ENCODE measurements at places on chromosomes 2 and 18. TPM values are rescaled to one million over a fixed set of nuclear protein-coding genes. Genes with fewer than 3 reads are reported as not detected.

Gene SATB2
- total RNA-seq: 0.38 TPM

Gene LIMS4
- 0.71 TPM for total RNA-seq

Gene SLC11A1
- 0.71 TPM for total RNA-seq

GRCh38 chr2:13572466-13572865 is 855.7 kb downstream of the TRIB2 start:
- no peaks in the 10 kb centered on the region for H3K4me1 ChIP-seq
- H3K36me3 ChIP-seq: no peaks in the 10 kb centered on the region
- H3K27me3 ChIP-seq: no peaks in the 10 kb centered on the region
- no peak overlapping the region for H3K4me3 ChIP-seq
- no peak overlapping the region for H3K27ac ChIP-seq

DNA sequence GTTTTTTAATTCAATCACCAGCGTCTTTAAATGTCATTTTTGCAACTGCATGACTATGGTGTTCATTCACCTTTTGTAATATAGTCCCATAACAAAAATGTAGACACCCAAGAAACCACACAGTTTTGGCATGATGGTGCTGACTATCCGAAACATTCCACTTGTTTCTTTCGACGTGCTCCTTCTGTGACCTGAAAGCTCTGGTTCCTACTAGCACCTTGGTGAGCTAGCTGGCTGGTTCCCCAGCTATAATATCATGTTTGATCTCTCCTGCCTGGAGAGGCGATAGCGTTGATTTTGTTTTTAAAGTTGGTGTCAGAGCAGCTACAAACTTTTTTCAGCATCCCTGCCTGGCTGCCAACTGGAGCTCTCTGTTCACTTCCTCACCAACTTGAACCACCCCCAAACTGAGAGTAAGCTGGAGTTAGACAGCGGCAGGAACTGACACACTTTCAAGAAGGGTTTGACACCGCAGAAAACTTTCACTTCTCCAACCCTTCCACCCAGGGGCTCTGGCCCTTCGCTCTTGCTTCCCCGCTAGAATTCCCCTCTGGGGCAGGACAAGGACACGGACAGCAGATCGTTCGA is 1.1 kb downstream of the ATAD2B start:
- peak overlapping the region; percentile 87 for H3K4me3 ChIP-seq
- peaks cover 11% of the 10 kb centered on the region for H3K4me1 ChIP-seq
- no peaks in the 10 kb centered on the region for H3K27me3 ChIP-seq
- peak overlapping the region; percentile 98 for H3K27ac ChIP-seq
- H3K36me3 ChIP-seq: no peaks in the 10 kb centered on the region
- DNase-seq: peak; percentile 60

GRCh38 chr2:223696719-223697118 is 94.6 kb upstream of the SCG2 start:
- no peak for DNase-seq
- no peak overlapping the region for H3K4me3 ChIP-seq
- no peak overlapping the region for H3K27ac ChIP-seq

DNA sequence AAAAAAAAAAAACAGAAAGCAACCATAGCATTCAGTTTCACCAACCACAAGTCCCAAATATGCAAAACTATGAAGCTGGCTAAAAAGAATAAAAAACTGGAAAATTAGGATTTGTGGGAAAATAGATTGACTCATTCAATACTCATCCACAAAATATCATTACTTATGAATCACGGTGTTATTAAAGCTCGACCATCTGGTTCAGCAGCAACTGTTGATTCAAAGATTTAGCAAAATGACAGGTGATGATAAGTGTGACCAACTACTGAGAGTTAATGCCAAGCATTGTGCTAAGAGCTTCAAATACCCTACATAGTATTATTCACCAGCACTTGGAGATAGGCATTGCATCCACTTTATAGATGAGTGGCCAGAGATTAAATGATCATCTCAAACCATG is 26.2 kb upstream of the XDH start:
- H3K27ac ChIP-seq: no peak overlapping the region
- no peak overlapping the region for H3K4me3 ChIP-seq
- H3K4me1 ChIP-seq: no peaks in the 10 kb centered on the region
- DNase-seq: no peak

GRCh38 chr2:30234180-30234971 is 3.0 kb downstream of the LBH start:
- no peak for DNase-seq
- H3K4me3 ChIP-seq: peak overlapping the region; percentile 89
- peak overlapping the region; percentile 99 for H3K27ac ChIP-seq
- peaks cover 51% of the 10 kb centered on the region for H3K36me3 ChIP-seq
- peaks cover 80% of the 10 kb centered on the region for H3K4me1 ChIP-seq
- H3K27me3 ChIP-seq: no peaks in the 10 kb centered on the region

GRCh38 chr2:99879481-99879880 is 262.9 kb downstream of the AFF3 start:
- H3K4me3 ChIP-seq: no peak overlapping the region
- no peak for DNase-seq
- no peaks in the 10 kb centered on the region for H3K27me3 ChIP-seq
- no peak overlapping the region for H3K27ac ChIP-seq
- no peaks in the 10 kb centered on the region for H3K4me1 ChIP-seq
- no peaks in the 10 kb centered on the region for H3K36me3 ChIP-seq

GRCh38 chr2:9089831-9090230 is 86.3 kb upstream of the MBOAT2 start:
- no peak for DNase-seq
- peaks cover 11% of the 10 kb centered on the region for H3K27me3 ChIP-seq
- H3K4me3 ChIP-seq: no peak overlapping the region
- no peak overlapping the region for H3K27ac ChIP-seq

DNA sequence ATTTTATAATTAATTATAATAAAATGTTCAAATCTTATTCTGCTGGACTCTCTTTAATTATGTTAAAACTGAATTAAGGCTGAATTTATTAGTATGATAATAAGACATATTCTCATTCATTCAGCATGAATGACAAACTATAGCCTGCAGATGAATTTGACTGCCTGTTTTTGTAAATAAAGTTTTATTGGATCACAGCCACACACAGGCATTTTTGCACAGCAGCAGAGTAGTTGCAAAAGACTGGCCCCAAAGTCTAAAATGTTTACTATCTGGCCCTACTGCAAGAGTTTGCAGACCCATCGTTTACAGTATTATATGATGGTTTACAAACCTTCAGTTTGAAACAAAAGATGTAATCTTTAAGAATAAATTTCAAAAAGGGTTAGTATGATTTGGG is 58.6 kb downstream of the RMDN2 start:
- no peak for DNase-seq
- H3K4me1 ChIP-seq: no peaks in the 10 kb centered on the region
- no peak overlapping the region for H3K27ac ChIP-seq
- peaks cover 3% of the 10 kb centered on the region for H3K27me3 ChIP-seq
- no peaks in the 10 kb centered on the region for H3K36me3 ChIP-seq

GRCh38 chr18:49768051-49768391 is 45.3 kb downstream of the ACAA2 start:
- no peak overlapping the region for H3K4me3 ChIP-seq
- DNase-seq: no peak
- no peak overlapping the region for H3K27ac ChIP-seq
- peaks cover 2% of the 10 kb centered on the region for H3K27me3 ChIP-seq
- H3K4me1 ChIP-seq: no peaks in the 10 kb centered on the region
- no peaks in the 10 kb centered on the region for H3K36me3 ChIP-seq
